Skin of body (tissue), 3 donors: ENCODE measurements at places on chromosomes 6 and 20.
A peak's percentile ranks its signal among the peaks of the same experiment; 100 is the strongest.

DNA sequence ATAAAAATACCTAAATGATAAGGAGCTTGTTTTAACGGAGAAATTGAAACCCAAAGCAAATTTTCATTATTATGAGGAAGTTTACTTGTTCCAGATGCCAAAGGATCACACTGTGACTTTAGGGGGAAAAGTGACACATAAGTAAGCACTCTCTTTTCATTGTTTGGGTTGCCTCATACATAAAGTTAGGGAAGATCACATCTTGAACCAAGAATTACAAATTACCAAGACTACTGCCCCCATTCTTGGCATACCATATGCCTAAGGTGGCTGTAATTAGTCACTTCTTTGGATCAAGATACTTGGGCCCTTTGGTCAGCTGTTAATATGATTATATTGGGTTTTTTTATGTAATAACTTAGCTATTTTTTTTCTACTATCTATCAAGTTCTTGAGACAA is 269.0 kb downstream of the COL12A1 start:
- no peak for DNase-seq

DNA sequence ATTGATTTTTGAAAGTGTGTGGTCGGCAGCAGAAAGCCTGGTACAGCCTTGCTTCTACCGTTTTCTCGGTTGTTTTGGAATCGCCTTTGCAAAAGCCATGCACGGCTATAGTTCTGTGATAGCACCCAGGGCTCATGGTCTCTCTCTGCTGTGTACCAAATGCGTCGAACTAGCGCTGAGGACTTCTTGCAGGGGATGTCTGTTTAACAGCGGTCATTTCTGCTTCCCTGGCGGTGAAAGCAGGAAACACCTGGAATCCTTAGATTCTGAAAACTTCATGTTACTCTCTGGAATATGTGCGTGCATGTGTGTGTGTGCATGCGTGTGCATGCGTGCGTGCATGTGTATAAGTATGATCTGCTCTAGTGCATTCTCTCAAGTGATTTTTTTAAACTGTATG is 26.1 kb upstream of the GCNT2 start:
- no peak for DNase-seq

DNA sequence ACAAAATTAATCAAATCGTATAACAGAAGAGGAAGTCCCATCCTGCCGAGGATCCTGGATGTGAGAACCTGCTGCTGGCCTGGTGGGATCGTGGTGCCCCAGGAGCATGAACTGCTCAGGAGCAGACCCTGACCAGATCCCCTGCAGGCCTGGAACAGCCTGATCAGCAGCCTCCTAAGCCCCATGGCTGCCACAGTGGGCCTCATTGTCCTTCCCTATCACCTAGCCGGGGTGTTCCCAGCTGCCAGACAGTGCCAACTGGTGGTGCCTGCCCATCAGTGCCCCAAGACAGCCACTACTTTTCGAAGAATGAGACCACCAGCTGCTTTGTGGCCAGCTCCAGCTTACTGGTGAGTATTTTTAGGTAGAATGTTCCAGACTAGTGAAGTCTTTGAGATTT is 19.6 kb upstream of the MAS1L start:
- DNase-seq: no peak

GRCh38 chr6:69027861-69028260 is 392.8 kb downstream of the ADGRB3 start:
- no peak for DNase-seq

- DNase-seq: no peak
These were observed 102.4 kb upstream of the HSF2 start for GRCh38 chr6:122297010-122297409.

DNA sequence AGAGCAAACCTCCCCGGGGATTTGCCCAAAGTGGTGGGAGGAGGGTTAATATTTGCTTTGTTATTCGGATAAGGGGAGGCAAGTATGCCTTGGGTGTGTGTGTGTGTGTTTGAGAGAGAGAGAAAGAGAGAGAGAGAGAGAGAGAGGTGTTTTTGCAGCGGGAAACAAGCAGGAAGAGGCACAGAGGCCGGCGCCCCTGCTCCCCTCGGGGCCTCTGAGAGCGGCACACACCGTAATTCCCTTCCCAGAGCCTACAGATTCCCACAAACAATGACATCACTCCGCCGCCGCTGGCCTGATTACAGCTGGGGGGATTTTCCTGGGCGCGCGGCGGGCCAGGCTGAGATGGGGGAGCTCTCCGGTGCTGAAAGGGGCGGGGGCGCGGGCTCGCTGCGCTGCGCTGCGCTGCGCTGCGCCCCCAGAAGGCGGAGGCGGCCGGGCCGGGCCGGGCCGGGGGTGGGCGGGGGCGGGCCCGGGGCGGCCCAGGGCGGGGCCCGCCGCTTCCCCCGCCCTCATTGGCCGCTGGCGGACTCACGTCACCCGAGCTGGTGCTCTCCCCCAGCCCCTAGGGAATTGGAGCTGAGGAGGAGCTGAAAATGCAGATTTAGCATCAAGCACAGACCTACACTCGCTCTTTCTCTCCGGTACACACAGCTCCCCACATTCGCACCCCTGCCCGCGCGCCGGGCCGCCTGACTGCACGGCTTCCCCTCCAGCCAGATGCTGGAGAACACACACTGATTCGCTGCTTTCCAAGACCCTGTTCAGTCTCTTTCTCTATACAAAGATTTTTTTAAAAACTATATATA is at the start of gene PCSK2:
TSS of gene PCSK2 (plus strand) at position 631 of the 809 bp plus-strand sequence. CDS start 266 bp downstream, outside the sequence.
- peak; percentile 83 for DNase-seq

- DNase-seq: no peak
These were observed 29.4 kb downstream of the THBS2 start for GRCh38 chr6:169224185-169224695.

DNA sequence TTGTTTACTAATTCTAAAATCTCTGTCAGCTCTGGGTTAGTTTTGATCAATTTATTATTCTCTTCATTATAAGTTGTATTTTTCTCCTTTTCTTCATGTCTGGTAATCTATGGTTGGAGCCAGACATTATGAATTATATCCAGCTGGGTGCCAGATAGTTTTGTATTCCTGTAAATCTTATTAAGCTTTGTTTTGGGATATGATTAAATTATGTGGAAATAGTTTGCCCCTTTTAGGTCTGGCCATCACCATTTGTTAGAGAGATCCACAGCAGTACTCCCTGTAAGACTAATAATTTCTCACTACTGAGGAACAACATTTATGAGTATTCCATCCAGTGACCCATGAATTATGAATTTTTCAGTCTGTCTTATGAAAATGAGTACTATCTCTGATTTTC is 20.9 kb upstream of the SLC17A1 start:
- no peak for DNase-seq

- no peak for DNase-seq
These were observed 2.8 kb downstream of the ACSS1 start for GRCh38 chr20:25054995-25055629.

- DNase-seq: no peak
These were observed 280.1 kb upstream of the RGS17 start for GRCh38 chr6:153411070-153411648.

DNA sequence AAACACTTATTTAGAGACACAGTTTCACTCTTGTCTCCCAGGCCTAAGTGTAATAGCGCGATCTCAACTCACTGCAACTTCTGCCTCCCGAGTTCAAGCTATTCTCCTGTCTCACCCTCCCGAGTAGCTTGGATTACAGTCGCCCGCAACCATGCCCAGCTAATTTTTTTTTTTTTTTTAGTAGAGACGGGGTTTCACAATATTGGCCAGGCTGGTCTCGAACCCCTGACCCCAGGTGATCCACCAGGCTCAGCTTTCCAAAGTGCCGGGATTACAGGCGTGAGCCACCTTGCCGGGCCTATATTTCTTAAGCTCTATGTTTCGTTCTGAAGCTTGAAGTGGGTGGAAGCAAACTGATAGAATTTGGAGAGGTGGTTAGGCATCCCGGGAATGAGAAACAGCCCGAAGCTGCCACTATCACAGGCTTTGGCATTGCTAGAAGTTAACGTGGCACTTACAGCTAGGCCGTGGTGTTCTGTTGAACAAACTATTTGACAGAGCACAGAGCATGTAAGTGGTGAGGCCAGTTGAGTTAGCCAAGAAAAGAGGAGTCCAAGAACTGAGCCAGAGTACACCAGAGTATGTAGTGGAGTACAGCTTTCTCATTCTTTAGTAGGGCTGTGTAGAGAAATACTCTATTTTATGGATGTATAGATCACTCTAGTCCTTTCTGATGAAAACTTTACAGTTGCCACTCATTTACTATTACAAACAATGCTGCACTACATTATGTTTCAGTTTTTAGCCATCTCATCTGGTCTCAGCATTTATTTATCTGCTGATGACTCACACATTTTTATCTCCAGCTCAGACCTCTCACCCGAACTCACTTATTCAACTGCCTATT is 62.0 kb upstream of the HFE start:
- DNase-seq: no peak

- DNase-seq: no peak
These were observed 32.5 kb upstream of the NKAIN2 start for GRCh38 chr6:123771126-123771525.

DNA sequence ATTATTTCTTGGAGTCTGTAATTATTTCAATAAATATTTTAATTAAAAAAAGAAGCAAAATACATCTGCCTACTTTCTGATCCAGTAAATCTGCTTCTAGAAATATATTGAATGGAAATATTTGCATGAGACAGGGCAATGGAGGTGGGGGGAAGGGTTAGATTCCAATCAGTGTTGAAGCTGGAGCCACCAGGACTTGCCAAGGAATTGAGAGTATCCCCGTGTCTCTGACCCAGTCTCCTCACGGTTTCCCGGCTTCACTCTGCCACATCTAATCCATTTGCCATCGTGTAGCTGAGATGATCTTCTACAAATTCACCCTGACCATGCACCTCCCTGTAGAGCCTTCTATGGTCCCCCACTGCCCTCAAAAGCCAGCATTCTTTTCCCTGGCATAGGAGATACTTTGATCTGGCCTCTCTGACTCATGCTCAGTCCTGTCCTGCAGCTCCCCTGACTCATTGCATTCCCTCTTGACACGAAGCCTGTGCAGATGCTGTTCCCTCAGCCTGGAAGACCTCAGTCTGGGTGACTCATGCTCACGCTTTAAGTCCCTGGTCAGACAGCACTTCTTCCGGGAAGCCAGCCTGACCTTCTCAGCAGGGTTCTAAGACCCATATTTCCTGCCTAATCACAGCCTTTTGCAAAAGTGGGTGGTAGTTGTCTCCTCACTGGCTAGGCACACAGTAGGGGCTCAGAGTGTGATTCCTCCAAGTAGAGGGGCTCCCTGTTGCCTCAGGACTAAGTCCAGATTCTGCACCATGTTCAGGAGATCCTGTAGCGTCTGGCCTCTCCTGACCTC is 23.0 kb upstream of the FKBP1A start:
- no peak for DNase-seq

DNA sequence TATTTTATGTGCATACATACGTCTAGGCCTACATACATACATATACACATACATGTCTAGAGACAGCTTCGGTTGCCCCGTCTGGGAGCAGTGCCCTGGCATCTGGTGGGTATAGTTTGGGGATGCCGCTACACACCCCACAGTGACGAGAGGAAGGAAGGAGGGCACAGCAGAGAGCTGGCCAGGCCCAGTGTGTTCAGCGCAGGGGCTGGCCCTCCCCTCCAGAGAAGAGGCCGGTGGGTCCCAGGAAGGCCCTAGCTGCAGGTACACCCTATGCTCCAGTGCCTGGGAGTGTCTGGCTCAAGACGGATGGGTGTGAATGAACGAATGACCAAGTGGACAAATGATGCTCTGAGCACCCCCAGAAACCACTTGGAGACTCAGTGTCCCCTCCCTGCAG is 284.6 kb downstream of the CDH4 start:
- DNase-seq: no peak

GRCh38 chr20:32967961-32968457 is 36.2 kb downstream of the SUN5 start:
- no peak for DNase-seq

GRCh38 chr20:35903843-35904242 is 50.5 kb downstream of the SCAND1 start:
- DNase-seq: no peak

DNA sequence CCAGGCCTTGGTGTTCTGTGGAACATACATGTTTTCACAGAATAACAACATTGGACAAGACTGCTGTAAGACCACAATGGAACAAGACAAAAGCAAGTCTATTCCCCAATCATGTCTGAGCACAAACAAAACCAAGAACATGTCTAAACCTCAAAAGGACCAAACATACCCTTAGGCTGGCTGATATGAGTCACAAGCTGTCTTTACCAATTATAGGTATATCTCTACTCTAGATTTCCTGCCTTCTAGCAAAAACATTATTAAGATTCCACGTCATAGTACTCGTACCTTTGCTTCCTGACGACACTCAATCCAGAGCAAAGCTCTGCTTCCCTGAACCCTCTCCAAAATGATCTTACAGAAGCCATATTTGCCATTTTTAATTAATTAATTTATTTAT is 15.4 kb upstream of the L3MBTL1 start:
- DNase-seq: no peak

- DNase-seq: no peak
These were observed 21.2 kb upstream of the HLA-B start for GRCh38 chr6:31378062-31378720.

DNA sequence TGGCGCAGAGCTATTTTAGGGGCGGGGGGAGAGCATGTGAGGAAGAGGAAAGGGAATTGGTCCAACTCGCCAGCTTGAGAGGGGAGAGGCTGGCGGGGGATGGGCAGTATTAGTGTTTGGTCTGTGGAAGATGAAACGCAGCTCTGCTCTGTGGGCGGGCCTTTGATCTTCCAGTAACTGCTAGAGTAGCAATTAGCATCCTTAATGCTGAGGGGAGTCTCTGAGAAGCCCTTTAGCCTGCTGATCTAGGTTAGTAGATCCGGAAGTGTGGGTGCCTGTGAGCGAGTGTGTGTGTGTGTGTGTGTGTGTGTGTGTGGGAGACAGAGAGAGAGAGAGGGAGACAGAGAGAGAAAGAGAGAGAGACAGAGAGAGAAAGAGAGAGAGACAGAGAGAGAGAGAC is 117.2 kb upstream of the BACH2 start:
- DNase-seq: peak; percentile 13

DNA sequence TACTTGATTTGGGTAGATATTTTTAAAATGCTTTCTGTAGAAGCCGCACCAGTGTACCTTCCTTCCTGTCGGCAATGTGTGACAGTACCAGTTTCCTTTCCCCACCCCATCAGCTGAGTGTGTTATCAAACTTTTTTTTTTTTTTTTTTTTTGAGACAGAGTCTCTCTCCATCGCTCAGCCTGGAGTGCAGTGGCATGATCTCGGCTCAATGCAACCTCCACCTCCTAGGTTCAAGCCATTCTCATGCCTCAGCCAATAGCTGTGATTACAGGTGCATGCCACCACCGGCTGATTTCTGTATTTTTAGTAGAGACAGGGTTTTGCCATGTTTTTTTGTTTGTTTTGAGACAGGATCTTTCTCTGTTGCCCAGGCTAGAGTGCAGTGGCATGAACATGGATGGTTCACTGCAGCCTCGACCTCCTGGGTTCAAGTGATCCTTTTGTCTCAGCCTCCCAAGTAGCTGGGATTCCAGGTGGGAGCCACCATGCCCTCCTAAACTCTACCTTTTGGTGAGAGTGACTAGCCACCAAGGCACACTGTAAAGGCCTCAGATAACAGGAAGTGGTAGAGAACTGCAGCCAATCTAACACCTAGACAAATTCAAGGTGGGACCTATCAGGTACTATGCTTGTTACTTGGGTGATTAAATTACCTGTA is 26.5 kb upstream of the ZBTB22 start:
- no peak for DNase-seq
